GM04503 (cell line): ENCODE measurements at places on chromosomes 11 and 22.

GRCh38 chr22:30241576-30242371 is 4.8 kb downstream of the LIF start:
- no peak for DNase-seq

DNA sequence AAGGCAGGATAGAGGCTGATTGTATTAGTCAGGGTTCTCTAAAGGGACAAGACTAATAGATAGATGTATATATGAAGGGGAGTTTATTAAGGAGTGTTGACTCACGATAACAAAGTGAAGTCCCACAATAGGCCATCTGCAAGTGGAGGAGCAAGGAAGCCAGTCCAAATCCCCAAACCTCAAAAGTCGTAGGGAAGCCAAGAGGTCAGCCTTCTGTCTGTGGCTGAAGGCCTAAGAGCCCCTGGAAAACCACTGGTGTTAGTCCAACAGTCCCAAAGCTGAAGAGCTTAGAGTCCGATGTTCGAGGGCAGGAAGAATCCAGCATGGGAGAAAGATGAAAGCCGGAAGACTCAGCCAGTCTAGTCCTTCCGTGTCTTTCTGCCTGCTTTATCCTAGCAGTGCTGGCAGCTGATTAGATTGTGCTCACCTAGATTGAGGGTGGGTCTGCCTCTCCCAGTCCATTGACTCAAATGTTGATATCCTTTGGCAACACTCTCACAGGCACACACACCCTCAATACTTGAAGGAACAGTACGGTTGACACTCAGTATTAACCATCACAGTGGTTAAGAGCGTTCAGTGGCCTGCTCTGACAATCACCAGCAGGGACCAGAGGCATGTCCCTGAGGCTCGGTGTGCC is 135.6 kb downstream of the CSNK2A3 start:
- DNase-seq, result no peak

DNA sequence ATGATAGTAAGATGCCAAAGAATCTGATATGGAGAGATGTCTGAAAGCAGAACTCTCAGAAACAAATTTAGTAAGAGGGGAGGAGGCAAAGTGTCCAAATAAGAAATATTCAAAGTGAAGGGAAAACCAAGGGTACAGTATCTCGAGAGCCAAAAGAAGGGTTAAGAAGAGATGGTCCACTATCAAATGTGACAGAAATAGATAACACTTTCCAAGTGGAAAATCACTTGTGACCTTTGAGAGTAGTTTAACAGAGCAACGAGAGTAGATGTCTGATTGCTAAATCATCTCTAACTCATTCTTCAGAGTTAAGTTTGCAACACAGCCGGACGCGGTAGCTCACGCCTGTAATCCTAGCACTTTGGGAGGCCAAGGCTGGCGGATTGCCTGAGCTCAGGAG is 4.3 kb upstream of the BUD13 start:
- no peak for DNase-seq

DNA sequence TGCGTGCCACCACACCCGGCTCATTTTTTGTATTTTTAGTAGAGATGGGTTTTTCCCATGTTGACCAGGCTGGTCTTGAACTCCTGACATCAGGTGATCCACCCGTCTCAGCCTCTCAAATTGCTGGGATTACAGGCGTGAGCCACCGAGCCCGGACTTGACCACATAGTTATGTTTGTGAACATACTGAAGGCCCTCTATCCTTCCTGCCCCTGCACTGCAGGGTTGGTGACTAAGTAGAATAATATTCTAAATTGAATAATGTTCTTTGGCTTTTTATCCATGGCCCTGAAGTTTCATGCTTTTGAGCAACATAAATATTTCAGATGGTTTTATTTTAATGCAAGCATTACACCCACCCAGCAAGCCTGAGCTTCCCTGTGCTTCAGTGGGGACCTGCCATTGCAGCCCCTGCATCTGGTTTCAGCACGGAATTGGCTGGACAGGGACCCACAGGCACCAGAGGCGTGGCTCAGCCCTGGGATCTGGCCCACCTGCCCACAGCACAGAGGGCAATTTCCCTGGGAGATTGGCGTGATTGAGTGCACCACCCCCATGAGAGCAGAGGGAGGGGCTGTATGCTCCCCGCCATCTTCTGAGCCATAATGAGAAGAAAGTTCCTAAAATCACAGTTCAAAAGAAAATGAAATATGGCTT is 460.5 kb downstream of the BRD1 start:
- DNase-seq, result no peak

DNA sequence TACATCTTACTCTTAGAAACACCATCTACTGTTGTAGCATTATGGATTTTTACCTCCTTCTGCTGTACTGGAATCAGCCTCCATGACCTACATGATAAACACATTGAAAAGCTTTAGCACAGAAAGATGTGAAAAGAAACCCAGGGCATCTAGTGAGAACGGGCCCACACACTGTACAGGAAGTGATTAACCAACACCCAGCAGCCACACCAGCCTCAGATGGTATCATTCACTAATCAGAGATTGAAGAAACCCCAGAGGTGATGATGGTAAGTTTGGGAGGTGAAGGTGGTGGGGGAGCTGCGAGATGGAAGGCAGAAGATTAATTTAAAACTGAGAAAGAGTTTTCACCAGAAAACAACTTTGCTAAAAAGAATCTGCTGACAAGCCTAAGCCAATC is 46.1 kb downstream of the RASSF10 start:
- no peak for DNase-seq

GRCh38 chr11:110059706-110060463 is 33.3 kb upstream of the ZC3H12C start:
- peak; percentile 49 for DNase-seq

DNA sequence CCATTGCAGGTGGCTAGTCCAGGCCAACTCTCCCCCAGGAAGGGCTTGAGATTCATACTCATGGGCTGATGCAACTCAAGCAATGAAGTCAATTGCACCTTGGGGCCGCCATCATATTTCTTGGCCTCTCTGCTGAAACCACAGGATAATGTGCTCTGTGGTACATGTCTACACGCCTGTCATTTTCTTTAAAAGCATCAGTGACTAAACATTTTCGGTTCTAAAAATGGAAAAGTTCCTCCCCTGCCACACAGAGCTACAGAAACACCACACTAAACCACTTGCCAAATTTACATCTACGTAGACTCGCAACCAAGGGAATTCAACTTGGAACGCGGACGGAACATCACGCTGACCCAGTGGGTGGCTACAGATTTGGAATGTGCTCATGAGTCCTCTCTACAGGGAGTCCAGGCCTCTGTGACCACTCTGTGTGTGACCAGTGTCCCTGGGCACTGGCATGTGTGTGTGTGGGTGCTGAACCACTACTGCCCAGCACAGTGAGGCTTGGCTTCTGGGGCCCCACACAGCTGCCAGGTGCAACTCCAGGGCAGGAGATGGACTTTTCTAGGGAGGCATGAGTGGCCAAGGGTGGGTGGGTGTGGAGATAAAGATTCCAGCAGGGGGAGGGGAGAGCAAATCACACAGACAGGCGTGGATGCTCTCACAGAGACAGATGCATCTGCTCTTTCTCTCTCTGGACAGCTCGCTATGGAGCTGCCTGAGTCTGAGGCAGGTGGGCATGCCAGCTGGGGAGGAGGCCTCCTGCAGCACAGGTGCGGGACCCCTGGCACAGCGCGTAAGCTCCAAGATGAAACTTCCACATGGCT is 261.9 kb downstream of the CTTN start:
- no peak for DNase-seq

- no peak for DNase-seq
Measured at GRCh38 chr11:47969401-47969800, 11.0 kb upstream of the PTPRJ start.

- DNase-seq, result no peak
Measured at GRCh38 chr11:65864706-65865471, 4.7 kb downstream of the MUS81 start.

GRCh38 chr11:92978271-92979111 is 9.0 kb downstream of the MTNR1B start:
- DNase-seq, result no peak

GRCh38 chr11:66548041-66548440 is 1.3 kb downstream of the ACTN3 start:
- no peak for DNase-seq

DNA sequence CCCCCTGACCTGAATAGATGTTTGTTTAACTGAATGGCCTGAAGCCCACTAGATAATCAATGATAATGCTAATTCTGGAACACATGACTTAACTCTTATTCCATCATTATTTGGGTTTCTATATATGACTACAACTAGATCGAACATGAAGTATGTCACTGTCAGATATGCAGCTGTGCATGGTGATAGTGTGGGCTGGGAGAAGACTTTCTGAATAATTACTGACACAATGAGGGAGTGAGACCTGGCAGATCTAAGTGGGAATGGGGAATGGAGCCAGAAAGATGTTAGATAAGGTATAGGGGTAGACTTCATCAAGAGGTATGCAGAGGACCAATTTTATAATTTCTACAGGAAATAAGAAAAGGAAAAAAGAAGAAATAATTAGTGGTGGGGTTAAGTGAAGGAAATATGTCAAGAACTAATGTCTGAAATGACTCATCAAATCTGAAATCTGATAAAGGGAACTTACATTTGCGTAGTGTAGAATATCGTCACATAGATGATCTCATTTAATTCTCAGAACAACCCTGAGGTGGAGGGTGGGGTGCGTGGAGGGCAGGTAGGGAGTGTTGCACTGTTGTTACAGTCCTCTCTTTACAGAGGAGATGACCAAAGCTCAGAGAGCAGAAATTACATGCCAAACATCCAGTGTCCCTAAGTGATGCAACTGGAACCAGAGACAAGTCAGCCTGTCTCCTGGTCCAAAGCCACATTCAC is 68.2 kb upstream of the EED start:
- no peak for DNase-seq

DNA sequence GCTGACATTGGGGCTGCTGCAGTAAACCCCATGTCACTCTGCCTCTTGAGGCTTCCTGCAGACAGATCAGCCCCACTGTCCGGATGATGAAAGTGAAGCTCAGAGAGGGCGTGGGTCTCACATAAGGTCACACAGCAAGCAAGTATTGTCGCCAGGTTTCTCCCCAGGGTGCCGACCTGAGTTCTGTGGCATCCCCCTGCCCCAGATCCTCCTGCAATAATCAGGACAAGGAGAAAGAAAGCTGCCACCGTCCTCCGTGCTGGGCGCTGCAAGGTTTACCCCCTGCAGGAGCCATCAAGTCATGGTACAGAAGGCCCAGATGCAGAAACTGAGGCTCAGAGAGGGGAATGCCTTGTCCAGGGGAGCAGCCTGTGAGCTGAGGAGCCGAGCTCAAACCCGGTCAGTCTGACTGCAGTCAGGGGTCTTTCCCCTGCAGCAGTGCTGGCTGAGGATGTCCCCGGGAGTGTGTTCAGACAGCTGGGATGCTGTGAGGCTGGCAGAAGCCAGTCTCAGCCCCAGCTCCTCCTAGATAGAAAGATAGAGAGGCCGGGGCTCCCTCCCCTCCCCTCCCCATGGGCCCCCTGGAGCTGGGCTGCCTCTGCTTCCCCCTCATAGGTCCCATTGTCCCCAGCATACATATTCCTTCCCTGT is 13.2 kb downstream of the EMID1 start:
- DNase-seq, result no peak

GRCh38 chr11:47007579-47007978 is 71.0 kb downstream of the CSTPP1 start:
- DNase-seq, result no peak

DNA sequence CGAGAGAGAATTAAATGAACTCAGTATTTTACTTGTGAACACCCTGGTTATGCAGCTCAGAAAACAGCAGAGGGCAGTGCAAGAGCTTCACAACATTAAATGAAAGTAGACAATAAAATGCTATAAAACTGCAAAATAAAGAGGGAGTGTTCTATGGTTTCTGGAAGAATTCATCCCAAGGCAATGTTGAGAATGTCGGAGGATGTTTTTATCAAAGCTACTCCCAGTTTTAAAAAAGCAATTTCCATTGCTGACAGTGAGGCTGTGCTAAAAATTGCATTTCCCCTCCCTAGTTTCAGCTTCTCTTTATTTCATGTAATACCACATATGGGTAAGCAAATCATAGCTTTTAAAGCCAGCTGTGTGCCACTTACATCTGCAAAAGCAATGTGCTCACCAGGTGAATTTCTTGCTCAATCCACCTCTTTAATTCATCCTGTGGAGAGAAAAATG is 296.8 kb downstream of the RAB38 start:
- peak; percentile 13 for DNase-seq

GRCh38 chr11:47004595-47005033 is 68.1 kb downstream of the CSTPP1 start:
- DNase-seq, result peak; percentile 93

DNA sequence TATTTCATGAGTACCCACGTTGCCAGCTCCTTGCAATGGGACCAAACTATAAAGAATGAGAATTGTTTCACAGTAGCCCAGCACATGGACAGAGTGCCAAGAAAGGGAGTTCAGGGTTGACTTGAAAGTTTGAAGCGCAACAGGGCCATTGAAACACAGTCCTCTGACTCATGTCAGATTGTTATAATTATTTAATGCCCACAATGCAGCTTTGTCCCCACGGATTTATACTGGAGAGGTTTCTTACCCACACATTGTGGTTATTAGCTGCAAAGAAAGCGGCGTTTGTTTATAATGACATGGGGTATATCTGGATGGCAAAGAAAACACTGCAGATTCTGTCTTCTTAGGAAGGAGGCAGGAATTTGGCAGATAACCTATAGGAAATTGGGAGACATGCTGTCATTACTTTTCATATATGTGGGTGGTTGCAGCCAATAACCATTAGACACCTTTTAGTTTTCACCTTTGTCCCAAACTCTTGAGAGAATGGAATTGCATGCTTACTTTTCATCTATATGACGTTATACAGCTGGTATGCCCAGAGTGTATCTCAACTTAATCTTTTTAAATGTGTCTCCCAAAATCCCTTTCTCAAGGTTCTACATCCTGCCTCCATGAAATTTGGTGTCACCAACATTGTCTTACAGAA is 143.6 kb downstream of the TEAD1 start:
- DNase-seq, result no peak

DNA sequence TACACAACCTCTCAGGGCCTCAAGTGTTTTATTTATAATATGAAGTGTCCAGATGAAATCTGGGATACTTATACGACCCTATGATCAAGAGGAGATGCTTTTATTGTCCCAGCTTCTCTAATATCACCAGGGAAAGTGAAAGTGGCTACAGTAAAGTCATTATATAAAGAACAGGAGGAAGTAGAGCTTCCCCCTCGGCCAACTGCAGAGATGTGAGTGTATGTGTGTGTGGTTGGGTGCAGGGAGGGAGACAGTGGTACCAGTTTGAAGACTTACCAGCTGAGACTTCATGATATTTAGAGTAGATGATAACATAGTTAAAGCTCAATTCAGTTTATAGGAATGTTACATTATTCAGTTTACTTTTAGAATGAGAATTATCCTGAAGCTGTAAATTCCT is 373.6 kb upstream of the DDI1 start:
- DNase-seq, result no peak

- DNase-seq, result no peak
Measured at GRCh38 chr11:16785520-16786128, 47.2 kb downstream of the C11orf58 start.
